Aorta (tissue), 5 donors: ENCODE measurements at places on chromosomes 3 and 15. TPM values are rescaled to one million over a fixed set of nuclear protein-coding genes. Genes with fewer than 3 reads are reported as not detected.

- no peak overlapping the region for H3K4me3 ChIP-seq
- H3K4me1 ChIP-seq, result no peaks in the 10 kb centered on the region
- no peaks in the 10 kb centered on the region for H3K36me3 ChIP-seq
- H3K27me3 ChIP-seq, result no peaks in the 10 kb centered on the region
- no peak overlapping the region for H3K27ac ChIP-seq
These were observed 36.9 kb upstream of the MEIS2 start for GRCh38 chr15:37137221-37137620.

DNA sequence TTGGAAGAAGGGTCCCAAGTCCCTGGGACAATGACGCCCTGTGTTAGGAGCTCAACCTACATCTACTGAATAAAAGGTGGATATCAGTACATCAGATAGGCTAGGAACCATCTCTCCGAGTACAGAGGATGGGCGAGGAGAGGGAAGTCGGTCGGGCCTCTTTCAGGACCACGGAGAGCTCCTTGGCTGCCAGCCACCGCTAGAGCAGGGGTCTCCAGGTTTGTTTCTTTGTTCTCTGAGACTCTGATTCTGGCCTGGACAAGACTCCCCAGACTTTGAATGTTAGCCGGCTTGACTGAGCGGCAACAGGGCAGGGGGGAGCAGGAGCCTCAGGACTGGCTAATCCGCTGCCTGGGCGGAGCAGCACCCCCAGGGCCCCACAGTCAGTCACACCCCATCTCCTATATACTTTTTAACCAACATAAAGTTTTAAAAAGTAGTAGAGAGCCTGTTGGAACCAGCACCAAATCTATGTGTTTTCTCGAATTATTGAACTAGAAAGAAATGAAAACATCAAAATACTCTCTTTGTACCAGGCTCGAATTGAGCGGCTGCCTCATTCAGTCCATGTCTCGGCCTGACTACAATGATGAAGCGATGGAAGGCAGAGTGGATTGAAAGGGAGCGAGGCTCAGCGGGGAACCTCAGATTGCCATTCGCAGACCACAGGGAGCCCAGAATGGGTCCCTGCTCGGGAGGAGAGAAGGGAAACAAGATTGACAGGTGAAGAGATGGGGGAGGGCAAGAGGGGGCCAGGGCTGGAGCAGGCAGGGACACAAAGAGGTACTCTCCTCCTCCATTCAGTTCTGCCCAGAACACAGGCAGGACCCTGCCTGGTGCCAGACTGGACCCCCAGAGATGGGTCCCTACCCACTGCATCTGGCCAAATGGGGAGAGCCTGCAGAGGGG, 131.6 kb downstream of the TPRA1 start:
- no peak overlapping the region for H3K4me3 ChIP-seq
- no peaks in the 10 kb centered on the region for H3K27me3 ChIP-seq
- H3K27ac ChIP-seq, result no peak overlapping the region
- DNase-seq, result peak; percentile 74

The MKRN2 gene
- total RNA-seq, result 22.2 TPM

DNA sequence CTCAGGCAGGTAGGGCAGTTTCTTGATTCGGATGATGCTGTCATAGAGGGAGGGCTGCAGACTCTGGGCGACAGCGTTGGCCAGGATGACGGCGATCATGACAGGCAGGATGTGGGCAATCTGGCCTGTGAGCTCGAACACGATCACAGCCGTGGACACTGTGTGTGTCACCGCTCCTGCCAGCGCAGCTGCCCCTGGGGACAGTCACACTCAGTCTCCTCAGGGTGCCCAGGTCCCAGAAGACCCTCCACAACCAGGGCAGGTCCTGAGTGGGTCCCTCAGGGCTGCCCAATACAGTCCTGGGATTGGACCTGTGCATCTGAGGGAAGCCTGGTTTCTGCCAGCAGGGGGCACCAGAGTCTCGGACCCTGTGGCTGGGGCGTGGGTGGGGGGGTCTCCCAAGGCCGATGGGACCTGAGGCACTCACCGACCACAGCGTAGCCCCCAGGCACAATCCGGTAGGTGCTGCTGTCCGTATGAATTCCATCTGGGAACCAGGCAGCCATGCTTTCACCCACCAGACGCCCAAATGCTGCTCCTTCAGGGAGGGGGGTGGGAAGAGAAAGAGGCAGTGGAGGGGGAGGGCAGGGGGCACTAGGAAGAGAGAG, 7.2 kb downstream of the CLCN2 start:
- H3K36me3 ChIP-seq, result no peaks in the 10 kb centered on the region
- no peaks in the 10 kb centered on the region for H3K27me3 ChIP-seq
- H3K27ac ChIP-seq, result no peak overlapping the region
- no peaks in the 10 kb centered on the region for H3K4me1 ChIP-seq
- H3K4me3 ChIP-seq, result no peak overlapping the region

The CNTN3 gene
- total RNA-seq, result 3.4 TPM

DNA sequence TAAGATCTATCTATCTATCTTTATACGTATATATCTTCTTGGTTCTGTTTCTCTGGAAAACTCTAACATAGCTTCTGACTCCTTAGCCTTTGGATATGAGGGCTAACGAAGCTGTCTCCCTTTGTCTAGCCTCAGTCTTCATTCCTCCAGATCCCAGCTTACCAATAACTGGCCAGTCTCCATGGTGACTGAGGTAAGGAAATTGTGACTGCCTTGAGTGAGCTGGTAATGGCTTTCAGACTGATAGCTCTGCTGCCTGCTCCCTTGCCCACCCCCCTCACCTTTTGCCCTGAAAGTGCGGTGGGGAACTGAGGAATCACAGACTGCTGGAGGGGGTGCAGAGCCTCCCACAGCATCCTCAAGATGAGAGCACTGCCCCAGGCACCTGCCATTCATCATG, 65.8 kb upstream of the ABHD17C start:
- H3K4me1 ChIP-seq, result no peaks in the 10 kb centered on the region
- H3K27me3 ChIP-seq, result no peaks in the 10 kb centered on the region
- no peak overlapping the region for H3K27ac ChIP-seq
- DNase-seq, result no peak
- no peak overlapping the region for H3K4me3 ChIP-seq

DNA sequence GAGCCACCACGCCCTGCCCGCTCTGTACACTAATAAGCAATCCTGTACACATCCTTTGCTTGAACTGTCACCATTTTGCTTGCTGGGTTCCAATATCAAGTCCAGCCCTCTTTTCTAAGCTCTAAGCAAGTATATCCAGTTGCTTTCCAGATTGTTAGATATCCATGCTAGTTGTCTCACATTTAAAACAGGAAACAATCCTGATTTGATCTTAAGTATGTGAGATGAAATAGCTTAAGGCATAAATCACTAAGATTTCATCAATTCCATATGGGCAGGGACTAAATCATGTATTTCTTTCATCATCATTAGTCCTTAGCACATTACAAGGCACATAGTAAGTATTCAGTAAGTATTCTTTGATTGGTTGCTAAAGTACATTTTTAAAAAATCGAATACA, 16.2 kb downstream of the ATP11B start:
- H3K27me3 ChIP-seq, result no peaks in the 10 kb centered on the region
- DNase-seq, result no peak

- H3K36me3 ChIP-seq, result no peaks in the 10 kb centered on the region
- no peaks in the 10 kb centered on the region for H3K27me3 ChIP-seq
- H3K4me1 ChIP-seq, result no peaks in the 10 kb centered on the region
- H3K4me3 ChIP-seq, result no peak overlapping the region
- no peak overlapping the region for H3K27ac ChIP-seq
These were observed 34.6 kb downstream of the PXYLP1 start for GRCh38 chr3:141266186-141266585.

- H3K4me3 ChIP-seq, result no peak overlapping the region
- no peaks in the 10 kb centered on the region for H3K4me1 ChIP-seq
- DNase-seq, result no peak
- H3K27ac ChIP-seq, result no peak overlapping the region
- no peaks in the 10 kb centered on the region for H3K36me3 ChIP-seq
- no peaks in the 10 kb centered on the region for H3K27me3 ChIP-seq
These were observed 19.2 kb upstream of the SYNM start for GRCh38 chr15:99085413-99086326.

DNA sequence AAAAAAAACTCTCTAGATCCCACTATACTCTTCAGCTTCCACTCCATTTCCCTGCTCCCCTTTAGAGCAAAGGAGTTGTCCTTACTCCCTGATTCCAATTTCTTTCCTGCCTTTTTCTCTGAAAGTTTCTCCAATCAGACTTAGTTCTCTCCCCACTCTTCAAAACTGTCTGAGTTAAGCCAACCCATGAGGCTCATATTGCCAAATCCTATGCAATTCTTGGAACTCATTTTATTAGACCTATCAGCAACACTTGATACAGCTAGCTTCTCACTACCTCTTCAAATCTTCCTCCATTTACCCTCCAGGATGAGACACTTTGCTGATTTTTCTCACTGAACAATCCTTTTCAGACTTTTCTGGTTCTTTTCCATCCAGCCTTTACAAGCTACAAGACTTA, 233.1 kb downstream of the THRB start:
- H3K36me3 ChIP-seq, result no peaks in the 10 kb centered on the region
- no peak for DNase-seq
- peak overlapping the region; percentile 67 for H3K27ac ChIP-seq

The C3orf49 gene
- not detected for total RNA-seq

DNA sequence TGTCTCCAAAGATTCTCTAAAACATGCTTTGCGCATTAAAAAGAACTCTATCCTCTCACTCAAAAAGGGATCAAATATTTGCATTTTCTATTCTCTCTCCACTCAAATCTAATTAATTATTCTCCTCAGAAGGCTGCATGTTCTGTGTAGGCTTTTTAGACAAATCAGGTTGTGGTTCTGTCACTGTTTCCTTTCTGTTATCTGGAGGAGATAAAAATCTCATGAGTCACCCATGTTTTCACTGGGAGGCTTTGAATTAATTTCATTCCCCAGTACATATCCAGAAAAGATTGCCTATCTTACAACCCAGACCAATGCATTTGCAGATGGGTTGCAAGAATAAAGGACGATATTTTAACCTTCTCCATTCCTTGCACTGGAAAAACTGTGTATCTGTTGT, 446.5 kb downstream of the GRM7 start:
- peaks cover 5% of the 10 kb centered on the region for H3K4me1 ChIP-seq
- no peaks in the 10 kb centered on the region for H3K36me3 ChIP-seq
- H3K4me3 ChIP-seq, result no peak overlapping the region
- no peak for DNase-seq
- H3K27ac ChIP-seq, result no peak overlapping the region

- no peaks in the 10 kb centered on the region for H3K27me3 ChIP-seq
- H3K27ac ChIP-seq, result no peak overlapping the region
- no peak overlapping the region for H3K4me3 ChIP-seq
- H3K4me1 ChIP-seq, result no peaks in the 10 kb centered on the region
- H3K36me3 ChIP-seq, result no peaks in the 10 kb centered on the region
These were observed 6.3 kb upstream of the SCN5A start for GRCh38 chr3:38655708-38656300.

The RPUSD3 gene
- 28.5 TPM for total RNA-seq

The CYP1A2 gene
- total RNA-seq, result not detected

The CD200R1 gene
- 3.0 TPM for total RNA-seq

The CHDH gene
- total RNA-seq, result 3.7 TPM

The MYZAP gene
- total RNA-seq, result 4.2 TPM

DNA sequence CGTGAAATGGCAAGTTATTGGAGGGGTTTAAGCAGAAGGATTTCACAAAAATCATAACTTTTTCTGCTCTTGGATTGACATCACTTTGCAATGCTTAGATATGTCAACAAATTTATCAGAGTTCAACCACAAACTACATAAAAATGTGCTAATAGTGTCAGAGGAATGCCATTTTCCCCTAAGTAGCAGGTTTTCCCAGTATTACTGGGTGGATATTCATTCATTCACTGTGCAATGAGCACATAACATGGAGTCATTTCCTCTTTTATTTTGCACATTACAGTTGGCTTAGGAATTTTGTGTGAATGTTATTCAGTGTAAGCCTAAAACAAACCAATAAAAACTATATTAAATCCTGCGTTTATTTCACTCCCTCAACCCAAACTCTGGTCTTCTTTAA, 537.3 kb upstream of the MCTP2 start:
- no peaks in the 10 kb centered on the region for H3K4me1 ChIP-seq
- no peak for DNase-seq
- H3K4me3 ChIP-seq, result no peak overlapping the region
- H3K36me3 ChIP-seq, result no peaks in the 10 kb centered on the region
- H3K27me3 ChIP-seq, result no peaks in the 10 kb centered on the region

GRCh38 chr3:169886671-169887070, 16.9 kb upstream of the LRRC31 start:
- H3K4me1 ChIP-seq, result no peaks in the 10 kb centered on the region
- H3K4me3 ChIP-seq, result no peak overlapping the region
- H3K27ac ChIP-seq, result no peak overlapping the region
- H3K36me3 ChIP-seq, result no peaks in the 10 kb centered on the region
- peak; percentile 82 for DNase-seq

GRCh38 chr15:22903427-22903826, 65.0 kb downstream of the NIPA2 start:
- H3K4me3 ChIP-seq, result no peak overlapping the region
- no peaks in the 10 kb centered on the region for H3K27me3 ChIP-seq
- H3K27ac ChIP-seq, result no peak overlapping the region
- H3K36me3 ChIP-seq, result no peaks in the 10 kb centered on the region
- peak; percentile 59 for DNase-seq
- H3K4me1 ChIP-seq, result no peaks in the 10 kb centered on the region

The MUC4 gene
- total RNA-seq, result not detected

The FBXL2 gene
- total RNA-seq, result 21.9 TPM

The PAQR5 gene
- total RNA-seq, result 0.71 TPM

DNA sequence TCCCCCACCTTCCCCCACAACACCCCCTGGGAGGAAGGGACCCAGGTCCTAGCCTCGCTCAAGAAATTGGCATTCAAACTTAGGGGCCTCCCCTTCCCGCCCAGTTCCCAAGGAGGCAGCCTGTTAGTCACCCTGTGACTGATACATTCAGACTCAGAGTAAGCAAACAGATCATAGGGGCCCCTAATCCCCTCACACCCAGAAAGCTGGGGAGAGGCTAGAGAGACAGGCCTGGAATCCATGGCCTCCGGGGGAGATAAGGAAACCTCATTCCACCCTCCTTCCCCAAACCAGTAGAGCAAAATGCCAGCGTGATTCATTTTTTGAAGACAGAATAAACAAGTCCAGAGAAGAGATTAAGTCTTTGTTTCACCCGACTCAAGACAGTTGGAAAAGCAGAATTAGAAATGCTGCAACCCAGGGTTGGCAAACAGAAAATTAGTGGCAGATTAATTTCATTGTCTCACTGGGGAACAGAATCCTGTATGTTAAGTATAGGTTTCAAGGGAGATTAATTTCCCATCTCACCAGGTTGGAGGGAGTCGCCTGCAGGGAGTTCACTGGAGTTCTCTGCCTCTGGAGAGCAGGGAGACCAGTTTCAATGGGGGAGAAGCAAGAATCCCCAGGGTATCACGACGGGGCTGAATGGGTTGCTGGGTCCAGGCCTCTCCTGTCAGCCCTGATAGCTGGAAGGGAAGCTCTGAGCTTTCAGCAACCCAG, 268.3 kb downstream of the UACA start:
- H3K27me3 ChIP-seq, result no peaks in the 10 kb centered on the region
- DNase-seq, result no peak
- H3K27ac ChIP-seq, result no peak overlapping the region
- H3K4me3 ChIP-seq, result no peak overlapping the region

DNA sequence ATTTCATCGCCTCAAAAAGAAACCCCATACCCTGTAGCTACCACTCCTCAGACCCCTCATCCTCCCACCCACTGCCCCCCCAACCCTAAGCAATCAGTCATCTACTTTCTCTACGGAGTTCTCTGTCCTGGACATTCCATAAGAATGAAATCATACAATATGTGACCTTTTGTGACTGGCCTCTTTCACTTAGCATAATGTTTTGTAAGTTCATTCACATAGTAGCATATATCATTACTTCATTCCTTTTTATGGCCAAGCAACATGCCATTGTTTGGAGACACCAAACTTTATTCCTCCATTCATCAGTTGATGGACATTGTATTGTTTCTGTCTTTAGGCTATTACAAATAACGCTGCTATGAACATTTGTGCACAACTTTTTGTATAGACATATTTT, 64.2 kb downstream of the TNIK start:
- no peak overlapping the region for H3K27ac ChIP-seq
- H3K4me1 ChIP-seq, result peaks cover 6% of the 10 kb centered on the region
- H3K36me3 ChIP-seq, result no peaks in the 10 kb centered on the region
- H3K27me3 ChIP-seq, result no peaks in the 10 kb centered on the region
- no peak overlapping the region for H3K4me3 ChIP-seq

The CCR9 gene
- not detected for total RNA-seq
